ENCODE measurements at places on chromosomes 7 and 10. TPM values are rescaled to one million over a fixed set of nuclear protein-coding genes. Genes with fewer than 3 reads are reported as not detected.
A peak's percentile ranks its signal among the peaks of the same experiment; 100 is the strongest.

CPXM2 gene
- 18.1 TPM for total RNA-seq

DNA sequence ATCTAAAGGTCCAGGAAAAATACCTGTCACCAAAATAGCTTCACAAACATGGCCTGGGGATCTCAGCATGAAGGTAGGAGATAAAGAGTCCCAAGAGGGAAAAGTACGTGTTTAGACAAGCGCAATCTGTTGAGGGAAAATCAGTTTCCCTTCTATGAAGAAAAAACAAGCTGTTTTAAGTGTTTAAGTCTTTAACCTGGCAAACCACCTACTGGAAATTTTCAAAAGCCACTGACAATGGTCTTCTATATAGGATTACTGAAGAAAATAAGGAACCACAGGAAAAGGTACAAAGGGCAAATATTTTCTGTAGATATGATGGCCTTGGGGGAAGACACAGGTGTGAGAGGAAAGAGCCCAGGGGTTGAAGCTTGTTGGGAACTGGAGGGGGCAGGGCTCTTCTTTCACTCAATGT is 21.2 kb downstream of the ALDH18A1 start:
- no peak for DNase-seq

GRCh38 chr7:31192986-31193385 is 140.9 kb downstream of the ADCYAP1R1 start:
- peak; percentile 68 for DNase-seq

- peak; percentile 79 for DNase-seq
These were observed 302.5 kb upstream of the GALNT17 start for GRCh38 chr7:70829221-70830059.

ADARB2 gene
- total RNA-seq = 1.0 TPM

GRCh38 chr10:78972947-78973900 is 95.5 kb upstream of the ZMIZ1 start:
- peak; percentile 95 for DNase-seq

DNA sequence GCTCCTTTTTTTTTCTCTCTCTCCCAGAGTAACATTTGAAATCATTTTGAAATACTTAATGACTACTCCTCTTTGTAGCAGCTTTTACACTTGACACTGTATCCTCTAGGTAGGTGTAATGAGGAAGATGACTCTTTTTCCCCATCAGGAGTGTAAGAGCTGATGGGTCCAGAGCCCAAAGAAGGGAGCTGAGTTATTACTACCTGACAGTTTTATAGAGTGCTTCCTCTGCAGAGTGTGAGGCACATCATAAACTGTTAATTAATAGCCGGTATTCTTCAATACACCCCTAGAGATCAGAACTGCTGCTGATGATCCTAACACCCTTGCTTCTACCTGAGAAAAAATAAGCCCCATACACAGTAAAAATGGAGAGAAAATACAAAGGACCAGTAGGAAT is 279.8 kb upstream of the SEMA3A start:
- DNase-seq = peak; percentile 69

DNA sequence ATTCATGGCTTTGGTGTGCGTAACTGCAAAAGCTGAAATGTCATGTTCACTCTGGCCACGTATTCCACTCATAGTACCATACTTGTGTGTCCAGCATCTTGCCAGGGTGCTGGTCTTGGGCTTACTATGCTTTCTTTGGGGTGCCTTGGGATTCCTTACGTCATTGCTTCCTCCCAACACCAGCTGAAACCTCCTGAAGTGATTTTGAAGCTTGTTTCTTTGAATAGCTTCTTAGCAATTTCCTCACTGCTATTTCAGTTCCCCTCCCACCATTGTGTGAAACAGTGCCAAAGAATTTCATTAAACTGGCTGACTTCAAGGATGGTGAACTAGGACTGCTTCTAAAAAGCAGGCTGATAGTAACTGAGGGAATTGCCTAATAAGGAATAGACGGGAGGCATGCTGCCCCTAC is 36.9 kb downstream of the ENTPD1 start:
- peak; percentile 77 for DNase-seq

DNA sequence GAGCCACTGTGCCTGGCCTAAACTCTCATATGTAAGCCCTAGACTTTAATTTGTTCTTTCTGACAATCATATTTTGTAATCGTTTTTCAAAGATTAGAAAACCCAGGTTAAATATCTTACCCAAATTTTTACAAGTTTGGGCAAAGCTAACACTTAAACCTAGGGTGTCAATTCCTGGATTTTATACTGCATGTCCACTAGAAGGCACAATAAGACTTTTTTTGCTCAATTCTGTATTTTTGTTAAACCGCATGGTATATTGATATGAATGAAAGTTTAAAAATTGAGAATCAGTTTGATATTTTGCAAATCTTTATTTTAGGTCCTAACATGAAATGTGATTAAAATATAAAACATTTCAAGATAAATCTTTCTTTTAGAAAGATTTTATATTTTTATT is 29.3 kb downstream of the DYNC2I1 start:
- DNase-seq = no peak

SEPTIN7 gene
- total RNA-seq = 189 TPM

DNA sequence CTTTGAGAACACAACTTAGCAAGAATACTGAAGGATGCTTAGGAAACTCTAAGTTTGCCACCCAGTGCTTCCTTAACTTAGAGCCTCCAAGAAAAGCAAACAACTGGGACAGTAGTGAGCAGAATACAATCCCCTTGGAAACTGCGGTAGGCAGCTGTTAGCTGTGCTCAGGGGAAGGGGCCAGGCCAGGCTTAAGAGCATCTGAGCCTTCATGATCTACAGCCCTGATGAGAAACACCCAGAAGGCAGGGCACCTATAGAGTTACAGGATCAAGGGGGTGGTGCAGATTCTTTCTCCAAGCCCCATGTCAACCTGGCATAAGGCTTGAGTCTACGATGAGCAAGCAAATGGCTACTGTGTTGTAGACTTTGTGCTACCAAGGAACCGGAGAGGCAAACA is 51.4 kb upstream of the DLG5 start:
- no peak for DNase-seq

All from kidney (tissue), 22 donors.